ENCODE measurements at places on chromosomes 6 and 20.
A peak's percentile ranks its signal among the peaks of the same experiment; 100 is the strongest.

DNA sequence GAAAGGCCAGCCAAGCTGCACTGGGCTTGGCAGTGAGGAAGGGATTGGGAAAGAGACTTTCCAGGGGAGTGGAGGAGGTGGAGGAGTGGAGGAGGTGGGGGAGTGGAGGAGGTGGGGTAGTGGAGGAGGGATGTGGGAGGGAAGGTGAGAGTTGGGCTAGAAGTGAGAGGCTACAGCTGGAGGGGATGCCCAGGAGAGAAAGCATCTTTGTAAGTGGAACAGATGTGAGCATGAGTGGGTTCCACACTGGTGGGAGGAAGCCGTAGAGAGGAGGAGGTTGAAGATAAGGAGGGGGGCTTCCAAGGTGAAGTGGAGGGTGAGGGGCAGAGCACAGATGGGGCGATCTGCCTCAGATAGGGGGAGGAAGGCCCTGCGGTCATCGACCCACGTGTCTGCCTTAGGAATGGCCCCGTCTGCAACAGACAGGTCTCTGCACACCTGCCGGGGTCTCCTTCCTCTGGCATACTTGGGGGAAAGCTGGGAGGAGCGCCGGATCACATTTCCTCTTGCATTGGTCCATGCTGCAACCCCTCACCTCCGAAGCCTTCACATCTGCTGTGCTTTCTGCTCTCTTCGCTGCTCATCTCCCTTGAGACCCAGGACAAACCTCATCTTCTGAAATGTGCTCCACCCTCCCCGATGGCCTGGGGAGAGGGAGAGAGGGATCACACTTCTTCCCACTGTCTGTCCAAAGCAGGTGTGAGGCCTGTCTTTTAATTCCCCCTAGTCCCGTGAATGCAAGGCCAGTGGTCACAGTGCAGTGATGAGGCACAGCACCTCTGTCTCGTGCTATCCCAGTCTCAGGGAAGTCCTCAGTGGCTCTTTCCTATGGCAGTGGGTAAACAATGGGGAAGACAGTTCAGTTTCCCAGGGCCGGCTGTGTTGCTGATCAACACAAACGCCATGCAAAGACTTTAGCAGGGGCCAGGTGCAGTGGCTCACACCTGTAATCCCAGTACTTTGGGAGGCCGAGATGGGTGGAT is 48.6 kb upstream of the SNX9 start:
- peak; percentile 82 for DNase-seq

DNA sequence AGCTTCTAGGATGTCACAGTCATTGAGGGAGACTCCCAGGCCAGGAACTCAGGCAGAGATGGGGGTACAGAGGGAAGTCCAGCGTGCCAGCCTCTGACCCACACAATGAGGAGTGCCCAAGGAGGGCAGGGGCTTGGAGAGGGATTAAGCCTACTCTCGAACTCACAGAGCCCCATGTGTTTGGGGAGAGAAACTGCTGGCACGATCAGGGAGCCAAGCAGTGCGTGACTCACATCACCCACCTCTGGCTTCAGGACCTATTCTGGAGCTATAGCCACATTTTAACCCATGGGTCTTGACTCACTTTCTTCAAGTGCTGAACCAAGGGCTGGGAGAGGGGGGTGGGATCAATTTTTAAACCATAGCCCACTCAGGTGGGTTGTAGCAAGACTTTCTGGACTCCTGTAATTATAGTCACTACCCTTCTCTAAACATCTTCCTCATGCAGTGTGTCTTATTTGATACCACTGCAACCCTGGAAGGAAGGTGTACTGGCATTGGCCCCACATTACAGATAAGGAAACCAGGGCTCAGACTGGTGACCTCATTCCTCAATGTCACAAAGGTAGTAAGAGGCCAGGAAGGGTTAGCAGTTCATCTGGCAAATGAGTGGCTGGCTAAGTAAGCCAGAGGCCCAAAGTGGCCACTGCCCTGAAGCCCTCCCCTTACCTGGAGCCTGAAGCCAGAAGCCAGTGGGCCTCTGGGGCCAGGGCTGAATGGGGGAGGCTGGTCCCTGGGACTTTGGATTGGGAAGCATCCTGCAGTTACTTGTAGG is 12.0 kb downstream of the FOXP4 start:
- DNase-seq: no peak

DNA sequence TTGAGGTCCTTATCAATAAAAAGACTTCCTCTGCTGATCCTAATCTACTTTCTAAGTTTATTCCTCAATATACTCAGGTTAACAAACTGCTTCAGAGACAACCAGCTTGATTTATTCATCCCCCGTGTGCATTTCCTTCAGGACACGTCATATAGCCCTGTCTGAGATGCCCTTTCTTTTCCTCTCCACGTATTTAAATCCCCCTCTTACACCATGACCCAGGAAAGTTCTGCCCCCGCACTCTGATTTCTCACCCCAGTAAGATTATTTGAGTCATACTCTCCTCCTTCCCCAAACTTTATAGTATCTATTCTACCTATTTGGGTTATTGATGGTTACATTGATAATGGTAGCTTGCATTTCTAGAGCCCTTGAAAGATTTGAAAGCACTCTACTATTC is 9.8 kb upstream of the CGA start:
- no peak for DNase-seq

GRCh38 chr6:48151142-48151541 is 40.1 kb upstream of the PTCHD4 start:
- no peak for DNase-seq

DNA sequence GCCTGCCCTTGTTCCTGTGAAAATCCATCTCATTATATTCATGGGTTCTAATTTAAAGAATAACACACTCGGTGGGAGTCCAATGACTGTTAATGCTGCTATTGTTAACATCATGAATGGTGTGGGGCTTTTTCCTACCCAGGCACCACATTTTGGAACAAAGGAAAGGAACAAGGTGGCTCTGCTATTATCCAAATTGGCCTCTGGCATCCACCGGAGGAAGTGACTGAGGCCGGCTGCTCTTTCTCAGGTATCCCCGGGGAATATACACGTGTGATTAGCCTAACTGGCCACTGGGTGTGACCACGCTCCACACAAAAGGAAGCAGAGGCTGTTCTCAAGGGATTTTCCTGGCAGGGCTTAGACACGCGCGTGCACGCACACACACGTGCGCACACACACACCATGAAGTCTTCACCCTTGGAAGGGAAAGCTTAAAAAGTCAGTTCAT is 601.2 kb upstream of the ARID1B start:
- DNase-seq: no peak

DNA sequence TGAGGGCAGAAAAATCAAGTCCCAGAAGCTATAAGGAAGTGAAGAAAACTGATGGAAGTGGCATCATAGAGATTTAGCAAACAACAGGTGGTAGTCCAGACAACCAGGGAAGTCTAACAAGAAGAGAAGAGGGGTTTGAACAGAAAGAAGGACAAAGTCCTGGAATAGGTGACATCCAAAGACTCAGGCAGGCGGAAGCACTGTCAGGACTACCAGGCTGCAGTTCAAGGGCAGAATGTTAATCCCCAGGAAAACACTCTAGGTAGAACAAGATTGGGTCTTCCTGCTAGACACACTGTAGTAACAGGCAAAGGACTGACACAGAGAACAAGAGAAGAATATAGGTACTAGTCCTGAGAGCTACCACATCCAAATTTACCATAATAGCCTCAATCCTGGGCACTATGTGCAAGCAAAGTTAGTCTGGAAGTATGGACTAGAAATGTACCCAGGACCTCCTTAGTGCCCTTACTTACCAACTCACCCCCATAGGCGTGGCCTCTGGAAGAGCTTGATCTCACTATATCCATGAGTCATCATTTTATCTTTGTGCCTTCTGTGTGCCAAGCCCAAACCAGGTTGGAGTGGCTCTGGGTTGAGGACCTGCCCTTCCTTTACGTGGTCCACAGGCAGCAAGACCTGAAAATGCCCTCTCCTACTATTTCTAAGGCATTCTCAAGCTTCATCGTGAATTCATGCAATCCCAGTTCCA is 2.2 kb upstream of the EPB41L2 start:
- no peak for DNase-seq

- no peak for DNase-seq
Measured at GRCh38 chr6:118659513-118660217, 8.3 kb upstream of the CEP85L start.

- DNase-seq: no peak
Measured at GRCh38 chr6:3316331-3316730, 57.6 kb downstream of the PSMG4 start.

DNA sequence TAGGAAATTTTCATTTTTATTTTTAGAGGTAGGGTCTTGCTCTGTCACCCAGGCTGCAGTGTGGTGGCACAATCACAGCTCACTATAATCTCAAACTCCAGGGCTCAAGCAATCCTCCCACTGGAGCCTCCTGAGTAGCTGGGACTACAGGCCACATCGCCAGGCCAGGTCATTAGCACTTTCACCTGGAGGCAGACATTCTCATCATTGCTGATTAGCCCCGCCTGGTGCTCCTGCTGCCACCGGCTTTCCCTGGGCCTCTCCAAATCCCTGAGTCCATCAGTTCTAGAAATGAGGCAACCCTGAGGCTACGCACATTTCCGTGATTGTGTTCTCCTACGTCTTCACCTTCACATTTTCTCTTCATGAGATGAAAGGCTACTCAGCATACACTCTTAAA is 607.7 kb upstream of the NRSN1 start:
- DNase-seq: no peak

DNA sequence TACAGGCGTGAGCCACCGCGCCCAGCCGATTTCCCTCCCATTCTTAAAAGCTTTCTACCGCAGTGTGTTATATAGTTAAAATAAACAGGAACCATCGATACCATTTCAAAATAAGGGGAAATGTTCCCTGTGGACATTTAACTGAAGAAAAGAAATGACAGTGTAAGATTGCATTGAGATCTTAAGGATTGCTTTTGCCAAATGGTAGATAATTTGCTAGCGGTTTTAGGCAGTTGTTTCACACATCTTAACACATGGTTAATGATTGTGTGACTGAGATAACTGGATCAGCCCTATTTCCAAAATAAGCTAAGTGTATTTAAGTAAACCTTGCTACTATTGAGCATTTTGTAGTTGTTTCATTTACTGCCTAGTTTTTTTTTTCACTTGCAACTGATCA is 15.6 kb downstream of the STX16 start:
- DNase-seq: no peak

DNA sequence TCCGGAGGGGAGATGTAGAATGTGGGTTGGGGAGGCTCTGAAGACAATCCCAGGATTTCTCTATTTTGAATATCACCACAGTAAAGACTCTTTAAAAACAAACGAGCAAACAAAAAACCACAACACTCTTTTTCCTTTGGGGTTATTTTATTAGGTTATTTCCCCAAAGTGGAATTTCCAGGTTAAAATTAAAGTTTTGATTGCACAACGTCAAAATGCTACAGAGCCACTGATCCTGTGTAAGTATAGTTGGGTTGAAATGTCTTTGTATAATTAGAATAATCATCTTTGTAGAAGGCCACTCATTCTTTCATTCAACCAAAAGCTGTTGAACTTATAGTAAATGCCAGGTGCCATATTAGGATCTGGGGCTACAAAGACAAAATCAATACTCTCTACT is 19.6 kb upstream of the PIM1 start:
- DNase-seq: no peak

GRCh38 chr6:37115236-37115895 is 54.6 kb upstream of the PIM1 start:
- DNase-seq: no peak

GRCh38 chr6:52180787-52181558 is 5.2 kb upstream of the IL17A start:
- DNase-seq: no peak

GRCh38 chr20:8796088-8796660 is 272.7 kb upstream of the PLCB4 start:
- no peak for DNase-seq

- no peak for DNase-seq
Measured at GRCh38 chr20:23928788-23929187, 49.2 kb upstream of the CST5 start.

- no peak for DNase-seq
Measured at GRCh38 chr6:77448546-77448945, 14.7 kb downstream of the HTR1B start.

DNA sequence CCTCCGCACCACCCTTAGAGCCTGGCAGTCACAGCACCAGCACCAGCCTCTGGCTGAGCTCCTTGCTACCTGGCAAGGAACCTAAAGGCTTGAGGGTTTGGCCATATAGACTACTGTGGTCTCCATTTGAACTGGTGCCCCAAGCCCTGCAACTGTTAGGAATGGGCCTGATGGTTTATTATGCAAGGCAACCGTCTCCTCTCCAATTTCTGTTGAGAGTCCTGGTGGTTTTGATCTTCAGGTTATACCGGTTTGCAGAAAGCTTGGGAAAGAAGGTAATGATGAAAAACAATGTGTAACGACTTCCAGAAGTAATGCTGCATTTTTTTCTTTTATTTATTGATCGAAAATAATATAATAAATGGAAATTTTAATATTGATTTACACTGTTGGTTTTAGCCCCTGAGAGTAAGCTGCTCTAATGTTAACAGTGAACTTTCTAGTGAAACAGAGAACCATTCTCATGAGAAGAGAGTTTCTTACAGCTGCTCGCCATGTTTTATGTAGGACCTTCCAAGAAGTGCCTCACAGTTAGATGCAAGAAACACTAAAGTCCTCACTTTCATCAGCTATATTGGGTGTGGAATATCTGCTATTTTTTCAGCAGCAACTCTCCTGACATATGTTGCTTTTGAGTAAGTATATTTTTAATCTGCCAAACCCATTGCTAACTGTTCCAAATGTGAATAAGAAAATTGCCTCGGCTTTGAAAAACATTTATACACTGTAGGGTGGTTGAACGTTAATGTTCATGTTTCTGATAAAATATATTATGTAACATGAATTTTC is 112.8 kb downstream of the ADGRG6 start:
- DNase-seq: no peak

DNA sequence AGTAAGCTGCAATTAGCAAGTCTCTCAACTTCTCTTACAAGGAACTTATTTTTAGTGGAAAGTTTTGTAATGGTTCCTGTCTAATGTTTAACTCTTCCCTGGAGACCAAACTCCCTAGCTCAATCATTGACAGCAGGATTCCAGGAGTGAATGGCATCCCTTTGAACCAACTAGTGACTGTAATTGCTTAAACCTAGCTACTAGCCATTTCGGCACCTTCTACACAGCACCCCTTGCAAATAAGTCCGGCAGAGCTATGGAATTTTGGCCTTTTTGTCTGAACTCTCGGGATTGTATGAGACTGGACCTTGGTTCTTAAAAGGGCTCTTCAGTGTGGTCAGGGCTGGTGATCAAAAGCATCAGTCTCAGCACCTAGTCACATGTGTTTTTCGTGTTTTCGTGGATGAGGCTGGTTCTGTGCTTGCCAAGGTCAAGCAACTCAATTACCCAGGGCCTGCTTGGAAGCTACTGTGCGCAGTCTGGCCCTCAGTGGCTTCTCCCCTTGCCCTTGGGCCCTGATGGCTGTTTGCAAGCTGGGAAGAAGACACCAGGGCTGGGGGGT is 135.3 kb upstream of the NEDD9 start:
- DNase-seq: peak; percentile 44

All from HuH-7.5 (cell line).